Fibroblast of mammary gland (primary cell): ENCODE measurements at places on chromosomes 1 and 21.

- DNase-seq = no peak
Observed at GRCh38 chr1:99768524-99769245, 2.2 kb upstream of the FRRS1 start.

GRCh38 chr1:87278825-87279535 is 49.7 kb upstream of the LMO4 start:
- peak; percentile 81 for DNase-seq

- DNase-seq = no peak
Observed at GRCh38 chr1:235021321-235021720, 107.3 kb downstream of the TOMM20 start.

GRCh38 chr21:26120828-26121227 is 49.7 kb downstream of the APP start:
- DNase-seq = peak; percentile 38

DNA sequence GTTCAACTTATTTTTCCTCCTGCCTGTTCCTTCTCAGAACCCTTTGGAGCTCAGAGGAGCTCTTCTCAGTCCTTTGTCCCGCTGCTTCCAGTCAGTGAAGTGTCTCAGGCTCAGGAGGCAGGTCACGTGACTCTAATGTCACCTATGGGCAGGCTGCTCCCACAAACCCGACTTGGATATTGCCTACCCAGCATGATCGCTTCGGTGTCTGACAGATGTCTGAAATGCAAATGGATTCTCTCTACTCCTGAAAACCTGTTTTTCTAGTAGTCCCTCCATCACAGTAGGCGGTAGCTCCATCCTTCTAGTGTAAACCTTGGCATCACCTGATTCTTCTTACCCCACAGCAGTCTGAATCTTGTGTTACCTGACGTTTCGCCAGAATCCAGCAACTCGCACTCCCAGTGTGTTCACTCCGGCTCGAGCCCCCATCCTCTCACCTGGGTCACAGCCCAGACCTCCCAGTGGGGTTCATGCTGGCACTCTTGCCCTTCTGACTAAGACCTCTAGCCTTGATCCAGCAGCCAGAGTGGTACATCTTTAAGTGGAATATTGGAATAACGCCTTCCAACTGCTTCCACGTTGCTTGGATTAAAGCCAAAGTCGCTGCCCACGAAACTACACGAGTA is 5.4 kb downstream of the PADI6 start:
- DNase-seq = no peak

- no peak for DNase-seq
Observed at GRCh38 chr1:68230901-68231626, 1.3 kb downstream of the WLS start.

- no peak for DNase-seq
Observed at GRCh38 chr1:213423605-213424004, 372.6 kb downstream of the RPS6KC1 start.

GRCh38 chr1:1086911-1087341 is 12.8 kb upstream of the RNF223 start:
- DNase-seq = no peak

DNA sequence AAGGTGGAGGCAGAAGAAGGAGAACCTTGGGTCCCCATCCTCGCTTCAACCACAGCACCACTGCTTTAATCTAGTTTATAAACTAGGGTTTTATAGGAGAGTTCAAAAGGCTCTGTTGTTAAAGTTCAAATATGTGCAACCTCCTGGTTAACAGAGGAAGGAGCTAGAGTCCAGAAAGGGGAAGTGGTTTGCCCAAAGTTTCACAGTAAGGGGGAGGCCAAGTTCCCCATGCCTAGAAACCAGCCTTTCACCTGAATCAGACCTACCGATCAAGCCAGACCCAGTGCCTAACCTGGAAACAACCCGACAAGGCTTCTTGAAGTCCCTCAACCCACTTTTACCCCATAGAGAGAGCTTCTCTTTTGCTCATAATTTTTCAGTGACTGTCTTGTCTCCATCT is 106.5 kb downstream of the PLPP3 start:
- no peak for DNase-seq

GRCh38 chr1:161706113-161706481 is 932 bp upstream of the FCRLA start:
- peak; percentile 88 for DNase-seq

DNA sequence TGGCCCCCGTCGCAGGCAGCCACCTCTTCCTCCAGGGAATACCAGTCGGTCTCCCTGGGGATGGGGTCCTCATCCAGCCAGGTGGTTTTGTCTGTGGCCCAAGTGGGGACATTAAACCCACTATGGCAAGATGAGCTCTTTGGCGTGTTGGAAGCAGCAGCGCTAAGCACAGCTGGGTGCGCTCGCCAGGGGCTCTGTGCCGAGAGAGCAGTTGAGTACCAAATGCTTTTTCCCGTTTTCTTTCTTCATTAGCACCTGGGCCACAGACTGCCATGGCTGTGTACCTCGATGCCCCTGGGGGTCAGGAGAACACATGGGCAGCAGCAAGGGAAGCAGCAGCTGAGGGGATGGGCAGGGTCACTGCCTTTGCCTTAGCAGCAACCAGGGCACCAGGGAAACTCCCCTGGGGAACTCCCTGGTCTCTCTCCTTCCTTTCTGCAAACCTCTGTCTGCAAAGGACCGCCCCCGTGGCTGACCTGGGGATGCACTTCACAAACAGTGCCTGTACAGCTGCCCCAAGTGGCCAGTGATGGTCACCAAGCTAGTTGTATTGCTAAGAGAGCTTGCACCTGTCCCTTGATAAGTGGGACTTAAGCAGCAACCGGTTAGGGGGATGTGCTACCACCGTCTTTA is 31.1 kb downstream of the EDARADD start:
- DNase-seq = no peak

- no peak for DNase-seq
Observed at GRCh38 chr1:219179293-219179692, 5.6 kb downstream of the LYPLAL1 start.

DNA sequence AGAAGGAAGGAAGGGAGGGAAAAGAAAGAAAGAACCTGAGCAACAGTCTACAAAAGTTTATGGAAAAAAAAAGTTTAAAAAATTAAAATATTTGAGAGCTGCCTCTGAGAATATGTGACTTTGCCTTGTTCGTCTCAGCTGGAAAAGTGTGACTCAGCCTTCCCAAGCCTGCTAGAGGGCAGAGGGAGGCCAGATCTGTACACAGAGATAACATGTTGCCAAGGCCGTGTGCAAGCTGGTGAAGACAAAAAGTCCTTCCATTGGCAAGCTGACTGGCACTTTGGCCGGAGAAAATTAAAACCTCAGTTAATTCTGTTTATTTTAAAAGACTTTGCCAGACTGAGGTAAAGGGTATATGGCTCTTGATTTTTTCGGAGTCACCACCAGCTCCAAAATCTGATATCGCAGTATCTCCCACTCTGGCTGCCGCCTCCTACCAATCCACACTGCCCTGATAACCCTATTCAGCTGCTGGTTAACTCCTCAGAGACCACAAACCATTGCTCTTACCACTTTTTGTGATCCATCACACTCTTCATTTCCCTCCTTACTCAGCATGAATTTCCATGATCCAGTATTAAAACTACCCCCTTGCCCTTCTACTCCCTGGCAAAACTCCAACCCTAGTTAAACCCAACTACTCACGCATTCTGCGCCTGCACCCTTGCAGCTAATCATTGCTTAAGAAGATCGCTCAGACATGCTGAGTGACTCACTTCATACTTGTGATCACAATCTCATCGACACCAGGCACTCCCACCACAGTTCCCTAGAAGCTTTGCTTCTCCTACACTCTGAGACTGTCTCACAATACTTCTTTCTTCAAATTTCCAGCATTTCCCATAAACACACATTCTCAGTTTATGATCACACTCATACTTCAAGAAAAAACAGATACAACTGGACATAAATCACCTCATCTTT is 5.7 kb upstream of the PPP1R15B start:
- DNase-seq = peak; percentile 98

- DNase-seq = no peak
Observed at GRCh38 chr21:42666925-42667324, 13.5 kb downstream of the PDE9A start.

DNA sequence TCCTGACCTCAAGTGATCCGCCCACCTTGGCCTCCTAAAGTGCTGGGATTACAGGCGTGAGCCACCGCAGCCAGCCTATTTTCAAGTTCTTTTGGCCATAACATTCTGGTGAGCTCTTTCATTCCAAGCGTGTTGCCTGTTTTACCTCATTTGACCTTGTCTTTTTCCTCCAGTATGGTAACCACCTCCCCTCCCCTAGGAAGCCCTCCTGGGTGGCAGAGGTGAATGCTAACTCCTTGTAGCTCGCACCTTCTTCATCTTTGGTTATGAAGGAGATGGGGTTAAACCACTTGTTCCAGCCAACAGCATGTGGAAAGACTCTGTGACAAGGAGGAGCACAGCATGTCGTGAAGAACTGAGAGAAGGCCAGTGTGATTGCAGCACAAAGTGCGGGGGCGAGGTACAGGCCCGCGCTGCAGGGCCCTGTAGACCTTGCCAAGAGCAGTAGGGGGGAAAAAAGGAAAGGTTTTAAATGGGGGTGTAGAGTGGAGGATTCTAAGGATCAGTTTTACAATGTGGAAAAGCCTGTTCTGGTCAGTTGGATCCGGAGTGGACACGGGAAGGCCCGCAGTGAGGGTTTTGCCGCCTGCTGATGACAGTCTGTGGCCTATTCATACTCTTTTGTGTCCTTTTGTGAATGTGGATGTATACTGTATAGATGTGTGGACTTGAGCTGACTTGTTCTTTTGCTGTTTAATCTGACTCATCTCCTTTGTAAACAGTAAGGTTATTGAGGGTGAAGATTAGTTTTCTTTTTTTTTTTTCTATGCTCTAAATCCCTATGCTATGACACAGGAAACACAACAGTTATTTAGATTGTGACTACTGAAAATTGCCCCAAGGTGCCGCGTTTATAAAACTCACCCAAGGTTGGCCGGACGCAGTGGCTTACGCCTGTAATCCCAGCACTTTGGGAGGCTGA is 7.5 kb upstream of the ZNF436 start:
- DNase-seq = peak; percentile 93

- DNase-seq = no peak
Observed at GRCh38 chr1:11481019-11481418, 2.1 kb downstream of the DISP3 start.

GRCh38 chr1:162861101-162861500 is at the start of gene CCDC190:
CCDC190 (minus strand) TSS chr1:162861175; CDS start chr1:162859646, 1,529 bp downstream.
- DNase-seq = no peak

DNA sequence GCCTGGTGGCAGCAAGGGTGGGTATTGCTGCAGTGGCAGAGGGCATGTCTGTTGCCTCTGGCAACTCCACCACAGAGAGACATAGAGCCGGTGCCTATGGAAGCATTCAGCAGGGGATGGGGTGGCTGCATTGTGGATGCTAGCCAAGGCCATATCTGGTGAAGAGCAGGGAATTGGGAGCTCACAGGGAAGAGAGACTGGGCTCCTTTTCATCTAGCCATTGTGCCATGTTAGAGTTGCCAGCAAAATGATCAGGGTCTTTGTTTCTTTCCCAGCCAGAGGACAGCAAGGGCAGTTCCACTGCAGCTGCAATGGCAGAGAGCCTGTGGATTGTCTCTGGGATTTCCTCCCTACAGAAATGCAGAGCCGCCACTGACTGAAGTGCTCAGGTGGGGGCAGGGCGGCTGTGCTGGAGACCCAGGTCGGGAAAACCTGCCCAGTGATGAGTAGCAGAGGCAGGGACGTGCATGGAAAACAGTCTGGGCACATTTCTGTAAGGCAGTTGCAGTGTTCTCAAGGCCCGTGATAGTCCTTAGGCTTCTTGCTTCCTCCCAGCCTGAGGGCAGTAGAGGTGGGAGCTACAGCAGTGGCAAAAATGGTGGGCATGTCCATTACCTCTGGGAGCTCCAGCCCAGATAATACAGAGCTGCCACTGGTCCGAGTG is 40.2 kb upstream of the CYP4X1 start:
- DNase-seq = no peak

GRCh38 chr1:167184081-167184480 is 36.6 kb upstream of the POU2F1 start:
- no peak for DNase-seq

- DNase-seq = peak; percentile 76
Observed at GRCh38 chr1:171344473-171344820, 30.5 kb downstream of the FMO4 start.

- no peak for DNase-seq
Observed at GRCh38 chr1:217133092-217133491, 409.9 kb upstream of the ESRRG start.

DNA sequence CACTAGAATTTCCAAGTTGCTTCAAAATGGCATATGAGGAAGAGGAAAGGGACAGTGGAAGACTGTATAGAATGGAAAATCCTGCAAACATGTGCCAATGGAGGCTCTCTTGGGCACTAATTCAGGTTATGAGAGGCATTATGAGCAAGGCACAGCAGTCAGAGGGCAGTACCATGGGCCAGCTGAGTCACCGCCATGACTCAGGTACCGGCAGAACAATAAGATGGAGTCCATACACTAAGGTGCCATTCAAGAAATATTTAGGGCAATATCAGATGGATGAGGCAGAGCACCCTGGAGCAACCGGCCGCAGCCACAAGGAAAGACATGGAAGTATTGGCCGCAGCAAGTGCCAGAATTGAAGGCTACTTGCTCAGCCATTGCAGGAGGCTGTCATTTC is 25.6 kb upstream of the VAV3 start:
- DNase-seq = peak; percentile 37

DNA sequence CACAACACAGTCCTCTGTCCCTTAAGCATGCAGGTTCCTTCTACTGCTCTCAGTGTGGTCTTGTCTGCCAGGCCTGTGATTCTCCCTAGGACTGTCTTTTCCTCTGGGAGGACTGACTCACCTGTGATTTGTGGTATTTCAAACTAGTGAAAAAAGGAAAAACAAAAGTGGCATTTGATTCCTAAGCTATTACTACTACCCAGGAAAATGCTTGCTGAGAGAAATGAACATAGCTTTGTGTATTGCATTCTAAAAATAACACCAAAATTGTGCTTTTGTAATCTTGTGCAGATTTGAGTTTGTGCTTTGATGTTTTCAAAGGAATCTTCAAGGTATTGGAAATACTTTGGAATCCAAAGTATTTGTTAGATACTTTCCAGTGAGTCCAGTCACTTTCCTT is 57.0 kb downstream of the GPR161 start:
- DNase-seq = peak; percentile 66

- no peak for DNase-seq
Observed at GRCh38 chr1:86849756-86850155, 64.2 kb downstream of the SELENOF start.

DNA sequence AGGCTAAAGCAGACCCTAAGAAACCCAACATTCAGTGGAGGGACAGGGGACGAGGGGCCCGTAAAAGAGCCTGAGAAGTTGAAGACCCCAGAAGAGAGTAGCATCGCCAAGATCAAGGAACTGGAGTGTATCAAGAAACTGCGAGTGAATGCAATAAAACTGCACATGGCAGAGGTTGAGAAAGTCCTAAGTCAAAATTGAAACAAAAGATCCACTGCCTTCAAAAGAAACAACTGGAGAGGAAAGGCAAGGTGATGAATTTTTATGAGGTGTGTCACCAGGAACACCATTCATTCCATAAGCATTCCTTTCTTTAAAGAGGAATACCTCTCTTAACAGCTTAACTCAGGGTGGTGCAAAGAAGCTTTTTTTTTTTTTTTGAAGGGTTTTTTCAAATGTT is 38.3 kb upstream of the ADORA3 start:
- no peak for DNase-seq

- DNase-seq = no peak
Observed at GRCh38 chr1:179591253-179591591, 410 bp upstream of the TDRD5 start.
